ENCODE measurements at places on chromosomes 16 and 17.

GRCh38 chr17:49635121-49635520, 42.8 kb downstream of the SPOP start:
- ATAC-seq, result no peak

- no peak for ATAC-seq
These were observed 175.2 kb downstream of the CPPED1 start for GRCh38 chr16:12628536-12628935.

DNA sequence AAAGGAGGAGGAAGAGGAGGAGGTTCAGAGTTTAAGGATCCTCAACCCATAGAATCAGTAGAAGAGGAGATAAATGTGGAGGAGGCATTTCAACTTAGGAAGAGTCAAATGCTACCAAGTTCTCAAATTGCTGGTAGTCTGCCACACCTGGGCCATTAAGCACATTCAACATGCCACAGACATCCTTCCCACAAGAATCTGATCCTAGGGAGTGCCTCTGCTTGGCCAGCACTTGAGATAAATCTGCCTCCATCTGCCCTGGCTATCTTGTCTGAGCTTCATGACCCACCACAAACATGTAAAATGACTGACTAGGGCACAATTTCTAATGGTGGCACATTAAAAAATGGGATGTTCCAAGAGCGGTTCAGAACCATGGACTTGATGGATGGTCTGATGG, 37.3 kb upstream of the AXIN2 start:
- ATAC-seq, result no peak

GRCh38 chr17:38326996-38327792, 16.6 kb downstream of the GPR179 start:
- ATAC-seq, result no peak

DNA sequence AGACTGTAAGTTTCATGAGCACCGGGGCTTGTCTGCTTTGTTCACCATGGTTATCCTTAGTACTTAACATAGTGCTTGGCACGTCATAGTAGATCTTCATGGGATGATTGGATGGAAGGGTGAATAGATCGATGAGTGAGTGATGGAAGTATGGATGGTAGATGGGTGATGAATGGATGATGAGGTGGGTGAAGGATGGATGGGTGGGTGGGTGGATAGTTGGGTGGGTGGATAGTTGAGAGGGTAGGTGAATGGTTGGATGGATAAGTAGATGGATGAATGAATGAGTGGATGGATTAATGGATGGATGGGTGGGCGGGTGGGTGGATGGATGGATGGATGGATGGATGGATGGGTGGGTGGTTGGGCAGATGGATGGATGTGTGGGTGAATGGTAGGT, 133.2 kb upstream of the PLCG2 start:
- ATAC-seq, result no peak

GRCh38 chr17:43545383-43545632, 832 bp downstream of the ETV4 start:
- ATAC-seq, result peak; percentile 9

All from esophagus mucosa (tissue), 1 donor.